ENCODE measurements at places on chromosomes 3 and 15. TPM values are rescaled to one million over a fixed set of nuclear protein-coding genes. Genes with fewer than 3 reads are reported as not detected.

Gene SSR3
- total RNA-seq: 195 TPM

Gene SLC15A2
- 3.9 TPM for total RNA-seq

Gene CTXND1
- total RNA-seq: 1.7 TPM

Gene DOCK3
- 3.9 TPM for total RNA-seq

Gene DNAH12
- total RNA-seq: not detected

Gene WNT5A
- total RNA-seq: 6.9 TPM

Gene B3GNT5
- total RNA-seq: 2.0 TPM

Gene FAM227B
- 19.8 TPM for total RNA-seq

Gene TMOD2
- total RNA-seq: 9.5 TPM

Data from Right ventricle myocardium inferior (tissue), 1 donor.